Stimulated activated CD8-positive, alpha-beta memory T cell treated with anti-CD3 and anti-CD28 coated beads, Interleukin-2, amount 100 ng/mL, for 1 hour (primary cell): ENCODE measurements at places on chromosomes 4 and X.

- DNase-seq, result no peak
These were observed 51.5 kb upstream of the GPRIN3 start for GRCh38 chr4:89358935-89359638.

DNA sequence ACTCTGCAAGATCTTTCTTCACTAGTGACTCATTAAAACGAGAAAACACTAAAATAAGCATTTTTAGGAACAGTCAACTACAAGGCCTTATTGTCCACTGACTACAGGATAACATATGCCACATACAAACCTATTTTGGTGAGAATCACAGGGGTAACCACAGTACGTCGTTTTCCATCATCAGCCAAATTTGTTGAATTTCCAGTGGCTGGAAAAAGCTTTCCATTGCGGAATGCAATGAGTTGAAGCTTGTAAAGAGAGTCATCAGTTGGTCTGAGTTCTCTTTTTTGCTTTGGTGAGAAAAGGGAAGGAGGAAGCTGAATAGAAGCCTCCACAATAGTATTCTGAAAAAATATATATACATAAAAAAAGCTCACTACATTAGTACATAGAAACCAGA lies 102.4 kb downstream of the ADGRA3 start:
- DNase-seq, result no peak

DNA sequence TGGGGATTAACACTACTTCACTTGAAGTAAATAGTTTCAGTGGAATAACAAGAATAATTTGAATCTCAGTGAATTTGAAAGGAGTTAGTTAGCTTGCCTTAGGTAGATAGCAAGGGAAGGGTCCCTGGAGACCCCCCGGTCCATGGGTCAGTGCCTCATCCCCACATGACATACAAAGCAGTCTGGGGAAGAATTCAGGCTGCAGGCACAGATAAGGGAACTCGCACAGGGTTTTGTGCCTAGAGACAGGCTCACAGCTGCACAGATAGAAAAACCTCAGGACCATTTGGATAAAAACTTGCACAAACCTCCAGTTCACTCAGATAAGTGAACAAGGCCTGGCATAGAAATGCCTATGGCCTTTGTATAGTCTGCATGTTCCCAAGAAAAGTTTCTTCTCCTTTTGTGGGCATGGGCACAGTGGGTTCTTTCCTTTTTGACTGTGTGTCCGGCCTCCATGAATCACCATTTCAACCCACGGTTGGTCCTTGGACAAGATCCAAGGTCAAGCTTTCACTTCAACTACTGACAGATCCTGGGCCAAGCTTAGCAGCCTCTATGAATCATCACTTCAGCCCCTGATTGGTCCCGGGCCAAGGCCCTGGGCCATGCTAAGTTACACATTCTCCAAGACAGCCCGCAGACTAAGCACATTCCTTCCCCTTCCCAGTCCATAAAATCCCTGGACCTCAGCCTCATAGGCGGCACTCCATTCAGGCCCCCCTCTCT lies 108.3 kb upstream of the KLHL4 start:
- no peak for DNase-seq

DNA sequence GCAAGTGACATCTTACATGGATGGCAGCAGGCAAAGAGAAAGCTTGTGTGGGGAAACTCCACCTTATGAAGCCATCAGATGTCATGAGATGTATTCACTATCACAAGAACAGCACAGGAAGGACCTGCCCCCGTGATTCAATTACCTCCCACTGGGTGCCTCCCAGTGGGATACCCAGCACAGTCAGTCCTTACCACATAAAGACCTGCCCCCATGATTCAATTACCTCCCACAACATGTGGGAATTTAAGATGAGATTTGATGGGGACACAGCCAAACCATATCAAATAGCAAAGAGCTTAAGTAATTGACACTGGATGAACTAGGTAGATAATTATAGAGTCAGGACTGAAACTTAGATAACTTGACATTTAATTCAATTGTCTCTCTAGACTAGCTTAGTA lies 85.6 kb downstream of the SLIT2 start:
- DNase-seq, result no peak

GRCh38 chr4:151865312-151865711 lies 104.5 kb upstream of the GATB start:
- DNase-seq, result no peak

- DNase-seq, result no peak
These were observed 204.7 kb upstream of the STK26 start for GRCh38 chrX:131818297-131818936.

DNA sequence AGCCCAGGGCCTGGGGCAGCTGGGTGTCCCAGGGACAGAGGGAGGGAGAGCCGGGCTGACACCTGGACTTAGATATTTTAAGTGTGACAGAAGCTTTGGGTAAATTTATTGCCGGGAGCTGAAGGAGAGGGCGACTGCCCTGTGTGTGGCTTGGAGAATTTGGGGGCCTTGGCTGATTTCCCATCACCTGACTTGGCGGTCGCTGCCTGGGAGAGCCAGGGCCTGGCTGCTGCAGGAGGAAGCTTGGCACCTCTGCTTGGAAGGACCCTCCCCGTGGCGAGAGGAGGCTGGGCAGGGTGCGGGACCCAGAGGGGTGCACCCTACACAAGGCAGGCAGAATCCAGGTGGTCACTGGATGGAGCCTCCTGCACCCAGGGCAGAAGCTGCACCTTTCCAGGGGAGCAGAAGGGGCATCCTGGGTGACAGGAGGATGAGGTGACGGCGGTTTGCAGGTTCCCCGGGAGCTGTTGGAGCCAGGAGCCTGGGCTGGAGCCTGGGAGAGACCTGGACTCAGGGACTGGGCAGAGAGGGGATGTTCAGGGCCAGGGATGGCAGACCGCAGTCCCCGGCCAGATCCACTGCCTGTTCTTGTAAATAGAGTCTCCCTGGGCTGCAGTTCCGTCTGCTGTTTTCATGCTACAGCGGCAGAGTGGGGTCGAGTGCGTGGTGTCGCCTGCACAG lies 72.0 kb downstream of the RGS12 start:
- no peak for DNase-seq

DNA sequence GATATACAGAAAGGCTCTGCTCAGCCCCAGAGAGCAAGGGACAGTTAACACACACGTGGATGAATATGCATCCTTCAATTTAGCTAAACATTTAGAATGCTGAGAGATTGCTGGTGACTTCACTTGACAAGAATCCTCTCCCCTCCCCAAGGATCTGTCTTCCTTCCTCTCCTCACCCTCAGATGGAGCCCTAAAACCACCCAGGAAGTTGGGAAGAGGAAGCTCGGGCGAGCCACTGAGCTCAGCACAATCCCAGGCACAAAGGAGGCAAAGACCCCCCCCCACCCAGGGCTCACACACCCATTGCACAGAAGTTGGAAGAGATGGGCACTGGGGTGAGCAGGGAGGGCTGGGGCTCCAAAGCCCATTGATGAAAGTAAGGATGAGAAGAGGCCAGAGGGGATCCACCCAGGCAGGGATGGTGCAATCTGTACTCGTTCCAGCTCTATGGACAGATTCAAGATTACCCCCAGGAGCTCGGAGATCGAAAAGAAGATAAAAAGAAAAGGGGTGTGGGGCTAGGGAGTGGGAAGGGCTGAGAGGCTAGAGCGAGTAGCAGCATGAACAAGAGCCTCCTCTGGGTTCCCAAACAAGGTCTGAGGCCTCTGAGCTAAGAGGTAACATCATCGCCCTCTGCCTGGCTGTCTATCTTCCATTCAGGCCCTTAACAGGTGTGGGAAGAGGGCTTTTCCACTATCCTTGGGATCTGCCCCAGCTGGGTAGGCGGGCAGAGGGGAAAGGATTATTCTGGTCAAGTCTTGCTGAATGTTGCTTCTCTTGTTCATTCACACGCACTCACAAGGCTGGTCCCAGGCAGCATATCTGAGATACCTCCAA lies 1.2 kb downstream of the TFE3 start:
- no peak for DNase-seq
